ENCODE measurements at places on chromosomes 6 and 20.

- DNase-seq, result no peak
These were observed 42.7 kb upstream of the HINT3 start for GRCh38 chr6:125913864-125914351.

DNA sequence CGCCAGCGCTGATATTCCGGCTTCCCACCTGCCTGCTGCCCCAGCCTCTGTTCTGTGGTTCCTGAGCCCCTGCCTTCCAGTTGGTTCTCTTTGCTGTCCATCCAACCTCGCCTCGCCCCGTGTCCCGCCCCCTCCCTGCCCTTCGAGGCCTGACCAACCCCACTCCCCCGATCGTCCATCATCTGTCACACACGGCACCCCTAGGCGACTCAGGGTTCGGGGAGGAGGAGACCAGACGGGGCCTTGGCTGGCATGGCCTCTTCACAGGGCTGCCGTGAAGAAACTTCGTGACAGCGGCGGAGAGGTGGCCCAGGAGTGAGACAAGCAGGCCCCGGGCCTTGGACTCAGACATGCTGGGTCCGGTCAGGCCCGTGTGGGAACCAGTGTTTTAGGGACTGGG is 226.1 kb downstream of the QKI start:
- DNase-seq, result no peak

- DNase-seq, result no peak
These were observed 10.2 kb upstream of the SLC22A3 start for GRCh38 chr6:160337991-160338390.

DNA sequence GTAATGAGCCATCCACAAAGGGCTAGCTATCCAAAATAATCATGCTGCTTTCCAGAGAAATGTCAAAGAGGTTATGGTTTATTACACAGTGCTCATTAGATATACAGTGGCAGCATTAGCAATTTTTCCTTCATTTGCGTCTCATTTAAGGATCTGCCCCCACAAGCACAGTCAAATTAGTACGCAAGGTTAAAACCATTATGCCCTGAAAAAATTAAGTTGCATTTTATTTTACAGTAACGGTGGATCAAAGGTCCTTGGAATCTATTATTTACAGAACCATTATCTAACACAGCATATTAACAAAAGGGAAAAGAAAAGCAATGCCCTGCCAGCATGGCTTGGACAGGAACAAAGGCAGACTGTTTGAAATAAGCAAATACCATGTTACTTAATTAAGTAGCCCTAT is 144.8 kb downstream of the PDSS2 start:
- no peak for DNase-seq

GRCh38 chr6:33670971-33671743 is 40.3 kb downstream of the UQCC2 start:
- no peak for DNase-seq

- no peak for DNase-seq
These were observed 4.4 kb upstream of the LAMA4 start for GRCh38 chr6:112258642-112259336.

DNA sequence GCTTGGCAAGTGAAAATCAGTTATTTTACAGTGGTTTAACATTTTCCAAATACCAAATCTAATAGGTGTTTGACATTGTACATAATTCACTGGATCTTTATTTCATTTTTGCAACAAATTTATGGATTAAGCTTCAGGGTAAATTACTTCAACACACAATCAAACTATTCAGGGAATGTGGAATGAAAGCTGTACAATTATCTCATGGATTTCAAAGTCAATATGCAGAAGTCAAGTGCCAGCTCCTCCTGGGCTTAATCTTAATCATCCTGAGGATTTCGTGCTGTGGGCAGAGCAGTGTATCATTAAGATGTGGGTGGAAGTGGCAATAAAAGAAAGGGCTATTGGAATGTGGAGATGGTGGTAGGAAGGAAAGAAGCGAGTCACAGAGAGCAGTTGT is 548.8 kb downstream of the COL12A1 start:
- no peak for DNase-seq

GRCh38 chr20:62289898-62290297 is 12.9 kb upstream of the ADRM1 start:
- no peak for DNase-seq

- DNase-seq, result no peak
These were observed 35.8 kb upstream of the PRND start for GRCh38 chr20:4685923-4686221.

- no peak for DNase-seq
These were observed 31.3 kb upstream of the FAM184A start for GRCh38 chr6:119109654-119110325.

DNA sequence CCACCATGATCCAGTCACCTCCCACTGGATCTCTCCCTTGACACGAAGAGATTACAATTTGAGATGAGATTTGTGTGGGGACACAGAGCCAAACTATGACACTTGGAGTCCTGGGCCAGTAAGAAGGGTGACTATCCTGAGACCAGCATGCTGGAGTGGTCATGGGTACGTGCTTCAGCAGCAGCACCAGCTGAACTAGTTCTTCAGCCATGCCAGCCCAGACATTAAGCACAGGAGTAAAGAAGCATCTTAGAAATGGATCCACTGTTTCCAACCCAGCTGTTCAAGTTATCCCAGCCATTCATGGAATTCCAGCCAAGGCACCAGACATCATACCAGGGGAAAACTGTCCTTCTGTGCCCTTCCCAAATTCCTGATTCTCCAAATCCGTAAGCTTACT is 370.0 kb downstream of the MAFB start:
- no peak for DNase-seq

DNA sequence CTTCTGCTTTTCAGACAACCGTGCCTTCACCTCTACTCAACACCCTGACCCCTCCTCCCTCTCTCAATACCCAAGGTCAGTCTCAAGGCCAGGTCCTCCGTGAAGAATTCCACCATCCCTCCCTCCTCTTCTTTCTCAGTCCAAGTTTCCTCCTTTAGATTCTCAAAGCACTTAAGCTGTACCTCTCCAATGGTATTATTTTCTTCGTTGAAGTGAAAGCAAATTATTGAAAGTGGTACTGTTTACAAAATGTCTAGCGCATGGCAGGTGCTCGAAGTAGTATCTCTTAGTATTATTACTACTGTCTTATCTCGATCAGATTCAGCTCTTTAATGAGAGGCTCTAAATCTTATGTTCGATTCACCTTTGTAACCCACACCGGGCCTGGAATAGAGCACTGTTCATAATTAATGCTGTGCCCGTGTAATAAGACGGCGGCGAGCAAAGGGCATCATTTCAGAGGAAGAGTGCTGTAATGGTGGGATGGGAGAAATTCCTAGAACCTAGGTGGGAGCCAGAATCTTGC is 593 bp upstream of the RALGAPB start:
- DNase-seq, result no peak

DNA sequence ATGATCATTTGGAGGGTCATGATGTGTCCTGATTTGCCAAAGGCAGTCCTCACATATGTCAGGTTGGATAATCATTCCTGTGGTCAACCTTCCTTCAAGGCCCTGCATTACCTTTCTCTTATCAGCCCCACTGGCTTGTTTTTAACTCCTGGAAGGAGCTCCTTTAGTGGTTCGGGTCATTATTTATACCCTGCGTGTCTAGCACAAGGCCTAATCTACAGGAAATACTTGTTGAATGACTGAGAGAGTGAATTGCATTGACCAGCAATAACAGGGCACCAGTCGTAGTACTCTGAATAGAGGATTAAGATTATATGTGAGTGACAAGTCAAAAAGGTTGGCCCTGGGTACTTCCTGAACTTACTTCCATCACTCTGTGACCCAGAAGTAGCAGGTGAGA is 4.5 kb downstream of the HIVEP2 start:
- DNase-seq, result no peak

- no peak for DNase-seq
These were observed 28.6 kb upstream of the NTSR1 start for GRCh38 chr20:62679978-62680589.

- no peak for DNase-seq
These were observed 236.6 kb downstream of the PLCB1 start for GRCh38 chr20:8368670-8369069.

- no peak for DNase-seq
These were observed 41.3 kb downstream of the NCOA3 start for GRCh38 chr20:47543006-47543431.

DNA sequence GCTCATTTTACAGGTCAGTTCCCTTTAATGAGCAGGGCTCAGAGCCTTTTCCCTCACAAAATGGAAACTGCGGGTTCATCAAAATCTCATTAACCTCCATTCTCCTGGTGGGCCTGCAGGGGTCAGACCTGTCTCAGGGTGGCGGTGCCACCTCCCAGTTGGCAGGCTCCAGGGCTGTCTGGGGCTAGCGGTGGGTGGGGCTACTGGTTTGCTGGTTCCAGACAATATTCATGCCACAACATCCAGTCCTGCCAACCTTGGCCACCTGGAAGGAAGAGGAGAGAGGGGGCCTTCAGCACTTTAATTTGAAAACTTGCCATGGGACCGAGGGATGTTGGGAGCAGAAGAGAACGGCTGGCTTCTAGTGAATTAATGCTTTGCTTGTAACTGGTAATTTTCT is 41.9 kb upstream of the CTNNBL1 start:
- DNase-seq, result no peak

Measured in stimulated activated CD8-positive, alpha-beta memory T cell treated with anti-CD3 and anti-CD28 coated beads, Interleukin-12 subunit alpha, Interleukin-12 subunit beta, amount 100 ng/mL, for 4 hours (primary cell).